Activated CD4-positive, CD25-positive, alpha-beta regulatory T cell (primary cell): ENCODE measurements at places on chromosomes 1 and 21.

DNA sequence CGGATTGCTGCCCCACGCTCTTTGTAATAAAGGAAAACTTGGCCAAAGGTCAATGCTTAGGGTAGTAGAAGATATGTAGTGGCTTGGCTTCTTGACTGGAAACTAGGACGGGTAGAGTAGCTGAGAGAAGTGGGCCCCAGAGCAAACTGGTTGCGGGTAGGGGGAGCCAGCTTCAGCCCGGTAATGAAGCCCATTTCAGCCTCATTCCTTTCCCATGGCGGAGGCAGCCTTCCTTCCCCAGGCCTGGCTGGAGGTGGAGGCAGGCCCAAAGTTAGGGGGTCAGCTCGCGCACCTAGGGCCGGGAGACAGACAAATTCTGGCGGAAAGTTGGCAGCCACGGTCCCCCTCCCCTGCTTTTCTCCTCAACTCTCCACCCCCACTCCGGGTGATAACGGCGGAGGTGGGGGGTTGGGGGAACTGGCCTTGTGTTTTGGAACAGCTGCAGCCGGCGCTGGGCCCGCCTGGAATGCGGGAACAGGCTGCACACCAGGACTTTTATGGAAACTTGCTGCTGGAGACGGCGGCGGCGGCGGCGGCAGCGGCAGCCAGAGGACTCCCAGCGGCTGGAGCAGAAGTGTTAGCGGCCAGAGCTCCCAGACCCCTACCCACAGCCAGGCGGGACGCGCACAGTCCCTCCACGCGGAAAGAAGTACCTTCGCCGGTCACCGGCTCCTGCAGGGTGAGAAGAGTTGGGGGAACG, at the start of gene NEXN:
TSS of gene NEXN (plus strand) at position 544 of the 700 bp plus-strand sequence. CDS start 27,483 bp downstream, outside the sequence.
- no peak for DNase-seq

DNA sequence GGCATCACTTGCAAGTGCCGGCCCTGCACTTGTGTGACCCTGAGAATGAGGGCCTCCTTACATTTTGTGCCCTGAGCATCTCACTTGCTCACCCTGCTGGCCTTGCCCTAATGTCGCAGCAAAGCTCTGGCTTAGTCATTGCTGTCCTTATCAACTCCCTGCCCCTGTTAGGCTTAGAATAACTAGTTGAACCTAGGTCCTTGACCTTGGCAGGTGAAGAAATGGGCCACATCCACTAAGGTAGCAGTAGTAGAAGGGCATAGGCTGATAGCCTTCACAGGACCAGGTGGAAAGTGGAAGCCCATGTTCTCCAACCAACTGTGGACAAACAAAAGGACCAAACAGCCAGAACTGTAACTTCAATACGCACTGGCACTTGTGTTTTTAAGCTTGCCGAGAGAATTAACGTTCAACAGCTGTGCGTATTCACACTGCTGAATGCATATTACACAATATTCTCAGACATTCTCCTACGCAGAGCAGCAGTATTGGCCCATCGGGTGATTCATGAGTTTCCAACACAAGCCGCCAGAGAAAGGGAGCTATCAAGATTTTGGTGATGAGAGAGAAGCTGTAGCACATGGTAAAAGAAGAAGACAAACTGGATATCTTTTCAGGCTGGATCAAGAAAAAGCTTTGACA, 27.7 kb upstream of the PTGFRN start:
- DNase-seq, result no peak

- DNase-seq, result no peak
Observed at GRCh38 chr1:43319766-43320165, 17.9 kb upstream of the MPL start.

DNA sequence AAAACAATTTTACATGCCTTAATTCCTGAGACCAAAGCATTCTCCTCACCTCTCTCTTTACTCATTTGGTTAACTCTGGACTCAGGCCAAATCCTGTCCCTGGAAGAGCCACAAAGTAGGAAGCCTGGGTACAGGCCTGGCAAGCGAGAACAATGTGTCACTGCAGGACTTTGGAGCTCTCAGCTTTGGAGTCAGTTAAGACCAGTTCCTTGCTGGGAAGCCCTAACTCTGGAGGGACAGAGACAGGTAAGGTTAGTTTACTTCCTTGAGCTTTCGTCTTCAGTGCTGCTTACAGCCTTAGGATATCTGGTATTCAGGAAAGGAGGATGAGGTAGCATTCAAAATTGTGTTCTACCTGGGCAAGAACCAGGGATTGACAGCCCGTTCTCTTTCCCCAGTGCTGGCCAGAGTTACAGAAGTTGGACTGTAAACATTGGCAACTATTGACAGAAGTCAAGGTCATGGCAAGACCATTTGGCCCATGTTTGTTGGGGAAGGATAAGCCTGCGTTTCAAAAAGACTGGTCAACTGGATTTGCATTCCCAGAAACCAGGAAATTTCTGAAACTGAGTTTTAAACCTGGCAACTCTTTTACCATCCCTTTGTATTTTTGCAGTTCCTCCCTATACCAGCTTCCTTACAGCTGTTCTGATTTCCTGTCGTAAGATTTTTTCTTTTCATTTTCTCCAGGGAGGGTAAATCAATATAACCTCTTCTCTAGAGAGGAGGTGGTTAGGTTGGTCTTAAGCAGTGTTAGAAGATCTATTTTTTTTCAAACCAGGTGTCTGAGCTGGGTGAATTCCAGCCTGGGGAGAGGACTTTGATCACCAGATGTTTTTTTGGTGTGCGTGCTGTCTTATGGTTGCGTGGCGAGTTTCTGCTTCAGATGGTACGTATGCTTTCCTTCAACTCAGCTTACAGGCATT, at the start of gene C4BPB:
TSS of gene C4BPB (plus strand) at position 160 of the 926 bp plus-strand sequence. CDS start at position 832, 672 bp downstream.
- DNase-seq, result no peak

- no peak for DNase-seq
Observed at GRCh38 chr1:33331444-33332356, 10.8 kb upstream of the A3GALT2 start.

DNA sequence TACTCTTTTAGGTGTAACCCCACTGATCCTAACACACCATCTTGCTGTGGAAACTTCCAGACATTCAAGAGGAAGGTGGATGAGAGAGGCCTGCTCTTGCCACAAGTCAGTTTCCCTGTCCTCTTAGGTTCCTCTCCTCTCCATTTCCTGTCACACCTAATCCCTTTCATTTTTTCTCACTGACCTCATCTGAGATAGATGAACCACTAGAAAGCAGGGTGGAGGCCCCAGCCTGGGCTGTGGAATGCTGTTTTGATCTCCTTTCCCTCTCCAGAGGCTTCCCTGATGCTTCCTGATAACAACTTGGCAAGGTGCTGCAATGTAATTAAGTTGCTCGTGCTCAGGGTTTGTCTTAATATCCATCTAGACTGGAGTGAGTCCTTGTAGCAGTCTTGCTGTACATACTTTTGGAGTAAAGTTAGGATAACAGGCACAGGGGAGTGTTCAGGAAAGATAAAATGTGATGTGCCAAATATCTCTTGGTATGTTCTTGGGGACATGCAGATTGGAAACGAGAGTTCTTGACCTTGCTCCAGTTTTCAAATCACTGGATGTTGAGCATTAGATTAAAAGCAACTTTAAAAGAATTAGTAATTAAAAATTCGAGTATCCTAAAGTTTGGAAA, 11.2 kb downstream of the LRRC42 start:
- DNase-seq, result no peak

GRCh38 chr1:26412180-26412840, 1.7 kb downstream of the LIN28A start:
- no peak for DNase-seq

GRCh38 chr21:26124896-26125295, 45.7 kb downstream of the APP start:
- DNase-seq, result no peak

DNA sequence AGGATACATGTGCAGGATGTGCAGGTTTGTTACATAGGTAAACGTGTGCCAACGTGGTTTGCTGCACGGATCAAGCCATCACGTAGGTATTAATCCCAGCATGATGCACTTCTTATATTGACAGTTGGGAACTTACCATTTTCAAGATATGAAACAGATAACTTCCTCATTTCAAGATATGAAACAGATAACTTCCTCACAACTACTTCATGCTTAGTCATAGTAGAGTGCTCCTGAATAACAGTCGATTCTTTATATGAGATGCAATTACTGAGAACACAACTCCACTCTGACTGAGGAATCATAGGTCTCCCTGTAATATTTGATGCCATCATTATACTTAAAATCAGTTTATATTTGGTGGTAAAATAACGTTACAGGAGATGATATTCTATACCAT, 1124.3 kb downstream of the AMY1C start:
- DNase-seq, result no peak
